GM03348 (cell line): ENCODE measurements at places on chromosomes 13 and 19.

GRCh38 chr13:110229905-110230563 lies 76.9 kb downstream of the COL4A1 start:
- no peak for DNase-seq

DNA sequence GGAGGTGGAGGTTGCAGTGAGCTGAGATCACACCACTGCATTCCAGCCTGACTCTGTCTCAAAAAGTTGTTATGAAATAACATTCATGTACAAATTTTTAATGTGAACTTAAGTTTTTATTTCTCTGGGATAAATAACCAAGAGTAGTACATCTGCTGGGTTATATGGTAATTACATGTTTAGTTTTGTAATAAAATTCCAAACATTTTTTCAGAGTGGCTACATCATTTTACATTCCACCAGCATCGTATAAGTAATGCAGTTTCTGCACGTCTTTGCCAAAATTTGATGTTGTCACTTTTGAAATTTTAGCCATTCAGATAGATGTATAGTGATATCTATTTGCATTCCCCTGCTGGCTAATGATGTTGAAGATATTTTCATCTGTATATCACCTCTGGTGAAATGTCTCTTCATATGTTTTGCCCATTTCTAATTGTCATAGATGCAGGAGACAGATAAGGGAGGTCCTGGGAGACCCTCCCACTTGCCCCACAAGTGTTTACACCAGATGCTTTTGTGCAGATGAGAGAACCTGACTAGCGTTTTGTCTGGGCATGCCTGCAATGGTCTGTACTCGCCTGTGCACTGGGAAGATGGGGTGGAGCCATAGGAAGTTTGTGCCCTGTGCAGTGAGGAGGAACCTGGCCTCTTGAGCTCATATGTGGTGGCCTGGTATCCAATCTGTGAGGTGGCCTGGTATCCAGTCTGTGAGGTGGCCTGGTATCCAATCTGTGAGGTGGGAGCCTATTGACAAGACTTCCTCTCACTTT lies 12.7 kb upstream of the KBTBD6 start:
- DNase-seq, result peak; percentile 20

DNA sequence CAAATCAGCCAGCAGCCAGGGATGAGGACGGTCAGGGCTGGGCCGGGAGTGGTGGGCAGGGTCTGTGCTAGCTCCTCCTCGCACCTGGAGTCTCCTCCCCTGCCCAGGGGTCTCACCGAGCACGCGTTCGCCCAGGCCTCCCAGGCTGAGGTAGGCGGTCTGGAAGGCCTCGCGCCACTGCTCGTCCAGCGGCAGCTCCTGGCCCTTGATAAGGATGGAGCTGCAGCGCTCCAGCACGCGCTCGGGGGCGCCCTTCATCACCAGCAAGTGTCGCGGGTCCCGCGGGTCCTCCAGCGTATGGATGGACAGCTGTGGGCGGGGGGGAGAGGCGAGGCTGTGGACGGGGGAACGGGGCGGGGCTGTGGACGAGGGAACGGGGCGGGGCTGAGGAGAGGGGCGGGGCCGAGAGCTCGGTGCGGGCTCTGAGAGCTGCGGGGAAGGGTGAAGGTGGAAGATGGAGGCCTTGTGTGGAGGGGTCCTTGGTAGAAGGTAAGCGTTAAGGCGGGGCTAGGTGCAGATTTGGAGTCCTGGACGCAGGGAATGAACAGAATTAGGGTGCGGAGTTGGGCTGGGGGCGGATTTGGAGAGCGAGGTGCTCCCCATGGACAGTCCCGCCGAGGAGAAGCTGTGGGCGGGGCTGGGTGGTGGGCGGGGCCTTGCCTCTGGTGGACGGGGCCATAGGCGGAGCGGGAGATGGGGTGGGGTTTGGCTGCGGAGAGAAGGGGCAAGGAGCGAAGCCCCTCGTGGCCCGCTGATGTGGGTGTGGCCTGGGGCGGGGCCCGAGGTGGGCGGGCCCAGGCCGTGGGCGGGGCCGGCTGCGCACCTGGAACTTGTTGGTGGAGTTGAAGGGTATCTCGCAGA lies 5.7 kb downstream of the ATP4A start:
- DNase-seq, result peak; percentile 69

DNA sequence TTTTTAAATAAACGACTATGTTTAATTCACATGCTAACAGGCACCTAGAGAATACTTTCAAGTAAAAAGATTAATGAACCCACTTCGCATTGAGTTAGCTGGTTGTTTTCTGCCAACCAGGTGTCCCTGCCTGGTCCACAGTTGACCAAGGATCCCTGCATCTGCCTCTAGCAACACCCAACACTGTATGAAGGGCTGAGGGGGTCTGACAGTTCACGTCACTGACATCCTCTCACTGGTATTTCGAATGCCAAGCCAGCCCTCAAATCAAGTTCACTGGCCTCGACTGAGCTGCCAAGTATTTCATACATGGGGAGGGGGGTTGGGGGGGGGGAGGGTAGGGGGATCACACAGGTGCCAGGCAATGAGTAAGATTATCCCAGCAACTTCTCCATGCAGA lies 25.4 kb downstream of the SLC25A30 start:
- no peak for DNase-seq

DNA sequence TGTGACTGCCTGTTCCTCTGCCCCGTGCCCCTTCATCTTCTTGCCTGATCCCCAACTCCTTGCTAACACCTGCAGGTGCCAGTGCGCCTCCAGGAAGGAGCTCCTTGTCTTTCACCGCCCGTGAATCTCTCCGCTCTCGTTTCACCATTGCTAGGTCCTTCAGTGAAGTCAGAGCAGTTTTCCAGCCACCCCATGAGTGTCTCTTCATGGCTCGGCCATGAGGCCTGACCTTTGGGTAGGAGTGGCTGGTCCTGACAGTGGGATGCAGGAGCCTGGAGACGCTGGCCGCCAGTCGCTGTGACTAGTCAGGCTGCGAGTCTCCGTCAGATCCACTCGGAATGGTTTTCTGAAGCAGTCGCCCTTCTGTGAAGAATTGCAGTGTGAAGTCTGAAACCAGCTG lies 43.8 kb downstream of the ING1 start:
- no peak for DNase-seq
